ENCODE measurements at places on chromosomes 1 and 21.

DNA sequence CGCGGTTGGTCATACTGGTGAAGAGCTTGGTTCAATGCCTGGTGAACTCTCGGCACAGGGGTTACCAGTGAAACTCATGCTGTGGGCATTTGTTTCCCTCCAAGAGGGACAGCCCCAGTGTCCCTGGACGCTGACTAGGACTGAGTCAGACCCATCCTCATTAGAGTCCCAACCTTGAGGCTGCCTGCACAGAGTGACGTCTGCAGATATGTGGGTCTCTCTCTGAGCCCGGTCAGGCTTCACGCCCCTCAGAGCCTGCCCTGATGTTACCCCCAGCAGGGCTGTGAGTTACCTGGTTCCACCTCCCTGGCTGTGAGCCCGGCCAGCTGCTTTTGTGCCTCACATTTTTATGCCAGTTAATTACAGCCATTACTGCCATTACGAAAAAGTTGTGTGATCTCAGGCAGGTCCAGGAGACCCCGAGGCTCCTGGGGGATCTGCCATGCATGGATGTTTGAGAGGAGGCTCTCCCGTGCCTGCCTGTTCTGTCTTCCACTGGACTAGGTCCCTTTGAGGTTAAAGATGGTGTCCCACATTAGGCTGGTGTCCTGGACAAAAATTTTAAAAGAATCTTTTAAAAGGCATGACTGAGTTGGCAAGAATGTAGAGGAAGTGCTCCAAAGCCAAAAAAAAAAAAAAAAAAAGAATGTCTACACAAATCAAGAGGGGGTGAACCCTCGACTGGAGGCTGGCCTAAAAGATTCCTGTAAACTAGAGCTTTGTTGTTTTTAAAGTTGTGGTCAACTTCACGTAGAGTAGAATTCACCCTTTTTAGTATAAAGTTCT lies 36.6 kb upstream of the PADI1 start:
- DNase-seq: no peak

- no peak for DNase-seq
These were observed 74.6 kb downstream of the ARID4B start for GRCh38 chr1:235253219-235253962.

- no peak for DNase-seq
These were observed 78.1 kb downstream of the LRRC53 start for GRCh38 chr1:74434321-74434720.

DNA sequence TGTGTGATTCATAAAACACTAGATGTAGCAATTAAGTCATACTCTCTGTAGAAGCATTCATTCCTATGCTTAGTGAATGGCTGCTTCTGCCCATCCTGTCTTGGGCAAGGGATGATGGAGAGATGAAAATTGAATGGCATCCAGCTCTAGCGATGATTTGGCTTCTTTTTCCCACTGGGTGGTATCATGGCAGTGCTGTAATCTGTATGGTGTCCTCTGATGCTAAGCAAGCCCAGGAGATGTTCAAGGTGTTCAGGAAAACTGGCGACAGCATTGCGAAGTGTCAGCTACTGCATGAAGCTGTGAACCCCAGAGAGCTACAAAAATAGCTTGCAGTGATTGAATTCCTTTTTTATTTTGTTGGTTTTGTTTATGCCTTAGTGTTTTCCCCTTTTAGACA lies 48.9 kb upstream of the LEPR start:
- no peak for DNase-seq

GRCh38 chr1:65650682-65651081 lies 142.0 kb upstream of the PDE4B start:
- no peak for DNase-seq

DNA sequence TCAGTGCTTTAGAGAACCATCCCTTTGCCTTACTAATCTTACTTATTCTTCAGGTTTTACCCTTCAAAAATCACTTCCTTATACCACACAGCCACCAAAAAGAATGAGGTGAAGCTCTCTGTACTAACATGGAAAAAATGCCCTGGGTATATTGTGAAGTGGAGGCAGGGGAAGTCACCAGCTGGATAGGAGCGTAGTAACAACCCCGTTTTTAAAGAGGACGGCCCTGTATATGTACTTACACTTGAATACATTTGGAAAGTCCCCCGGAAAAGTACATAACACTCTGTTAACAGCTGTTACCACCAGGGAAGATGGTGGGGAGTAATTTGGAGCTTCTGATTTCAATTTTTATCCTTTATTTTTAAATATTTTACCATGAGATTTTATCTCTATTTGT lies 28.2 kb upstream of the KHDRBS1 start:
- no peak for DNase-seq

GRCh38 chr1:212178851-212179250 lies 106.4 kb upstream of the PPP2R5A start:
- no peak for DNase-seq

DNA sequence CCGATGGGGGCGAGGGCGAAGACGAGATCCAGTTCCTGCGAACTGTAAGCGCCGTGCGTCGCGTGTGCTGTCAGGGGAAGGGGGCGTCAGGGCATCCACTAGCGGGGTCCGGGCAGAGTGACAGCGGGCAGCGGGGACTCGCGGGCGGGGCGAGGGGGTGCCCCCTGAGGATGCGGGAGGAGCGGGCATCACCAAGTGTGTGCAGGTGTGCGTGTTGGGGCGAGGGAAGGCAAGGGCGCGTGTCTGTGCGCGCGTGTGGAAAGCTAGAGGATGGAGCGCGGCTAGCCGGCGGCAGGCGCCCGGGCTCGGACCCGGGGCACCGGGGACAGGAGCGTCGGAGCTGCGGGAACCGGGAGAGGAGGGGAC lies 525 bp downstream of the RYR2 start:
- DNase-seq: no peak

GRCh38 chr1:193192586-193192985 lies 6.2 kb upstream of the B3GALT2 start:
- DNase-seq: no peak

- DNase-seq: no peak
These were observed 41.5 kb downstream of the SPATA46 start for GRCh38 chr1:162335126-162335525.

DNA sequence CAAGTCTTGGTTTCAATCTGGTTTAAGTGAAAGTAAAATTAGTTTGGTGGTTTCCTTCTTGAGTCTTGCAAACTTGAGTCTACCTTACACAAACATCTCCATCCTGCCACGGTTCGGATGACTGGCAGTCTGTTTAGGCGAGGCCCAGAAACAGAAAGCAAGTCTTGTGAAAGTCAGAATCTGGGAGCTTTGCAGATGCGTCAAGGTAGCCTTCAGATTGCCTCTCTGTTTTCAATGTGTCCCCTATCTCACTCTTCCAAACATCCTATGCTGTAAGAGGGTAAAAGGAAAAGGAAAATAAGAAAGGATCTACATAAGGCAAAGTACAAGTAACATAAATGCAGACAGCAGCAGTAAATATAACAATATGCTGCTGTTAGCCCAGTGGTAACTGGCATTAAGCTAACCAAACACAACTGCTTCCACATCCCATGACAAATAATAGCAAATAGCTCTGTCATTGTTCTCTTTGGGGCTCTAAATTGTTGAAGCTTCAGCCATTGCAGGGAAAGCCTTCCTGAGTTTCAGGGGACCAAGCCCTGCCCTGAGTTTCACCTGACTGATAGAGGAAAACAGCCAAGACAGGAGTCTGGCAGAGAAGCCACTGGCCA lies 26.2 kb upstream of the C1orf105 start:
- no peak for DNase-seq
